ENCODE measurements at places on chromosomes 5 and 9.

DNA sequence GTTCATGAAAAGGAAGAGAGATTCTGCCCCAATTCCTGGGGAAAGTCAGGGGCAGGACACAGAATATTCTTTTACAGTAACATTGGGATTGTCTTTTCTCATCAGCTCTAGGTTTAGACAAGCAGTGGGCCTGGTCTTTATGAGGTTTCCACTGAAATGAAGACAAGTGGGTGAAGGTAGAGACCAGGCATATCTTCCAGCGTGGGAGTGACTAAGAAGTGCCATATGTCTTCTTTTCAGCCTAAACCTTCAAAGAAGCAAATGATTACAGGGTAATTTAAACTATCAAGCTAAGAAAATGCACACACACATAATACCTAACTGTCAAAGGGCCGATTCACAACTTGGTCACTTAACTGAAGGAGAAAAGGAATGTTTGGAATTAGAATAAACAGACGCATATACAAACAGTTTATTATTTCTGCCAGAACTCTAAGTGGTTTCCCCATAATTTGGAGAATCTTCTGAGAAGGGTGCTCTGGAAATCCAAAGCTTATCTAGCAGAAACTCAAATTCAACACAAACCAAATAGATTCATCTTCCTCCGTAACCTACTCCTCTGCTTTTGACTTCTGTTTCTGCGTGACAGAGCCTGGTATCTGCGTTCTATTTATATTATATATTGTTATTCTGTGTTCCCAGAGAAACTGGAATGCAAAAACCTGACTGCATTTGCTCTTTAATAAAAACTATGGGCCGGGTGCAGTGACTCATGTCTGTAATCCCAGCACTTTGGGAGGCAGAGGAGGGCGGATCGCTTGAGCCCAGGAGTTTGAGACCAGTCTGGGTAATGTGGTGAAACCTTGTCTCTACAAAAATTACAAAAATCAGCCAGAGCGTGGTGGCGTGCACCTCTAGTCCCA is 22.0 kb upstream of the TEK start:
- no peak for DNase-seq

GRCh38 chr5:160048131-160048530 is 39.2 kb downstream of the TTC1 start:
- no peak for DNase-seq

- DNase-seq = peak; percentile 26
Observed at GRCh38 chr9:15142878-15143534, 164.0 kb downstream of the TTC39B start.

- DNase-seq = no peak
Observed at GRCh38 chr9:78986446-78986845, 585.3 kb upstream of the TLE4 start.

- DNase-seq = no peak
Observed at GRCh38 chr5:102624405-102624804, 125.6 kb upstream of the SLCO6A1 start.

- DNase-seq = no peak
Observed at GRCh38 chr9:16314476-16314875, 556.0 kb downstream of the BNC2 start.

DNA sequence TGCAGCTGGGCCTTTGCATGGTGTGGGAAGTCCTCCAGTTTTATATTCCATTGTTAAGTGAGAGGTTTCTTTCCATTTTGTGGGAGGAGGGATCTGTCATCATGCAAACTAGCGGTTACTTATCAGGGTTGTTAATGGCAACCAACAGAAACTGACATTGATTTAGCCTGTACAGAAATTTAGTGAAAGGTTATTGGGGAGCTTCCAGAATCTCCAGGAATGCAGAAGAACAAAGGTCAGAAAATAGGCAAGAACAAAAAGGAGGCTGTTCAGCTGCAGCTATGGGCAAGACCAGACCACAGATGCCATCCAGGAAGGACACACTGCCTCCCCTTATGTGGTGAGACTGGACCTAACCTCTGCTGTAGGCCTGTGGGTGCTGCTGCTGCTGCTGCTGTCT is 395.8 kb downstream of the KDM4C start:
- DNase-seq = no peak

- DNase-seq = no peak
Observed at GRCh38 chr5:133475986-133476385, 136.4 kb downstream of the FSTL4 start.

Measured in RCC 7860 (cell line).